D341Med (cell line): ENCODE measurements at places on chromosomes 2 and 18.
A peak's percentile ranks its signal among the peaks of the same experiment; 100 is the strongest.

DNA sequence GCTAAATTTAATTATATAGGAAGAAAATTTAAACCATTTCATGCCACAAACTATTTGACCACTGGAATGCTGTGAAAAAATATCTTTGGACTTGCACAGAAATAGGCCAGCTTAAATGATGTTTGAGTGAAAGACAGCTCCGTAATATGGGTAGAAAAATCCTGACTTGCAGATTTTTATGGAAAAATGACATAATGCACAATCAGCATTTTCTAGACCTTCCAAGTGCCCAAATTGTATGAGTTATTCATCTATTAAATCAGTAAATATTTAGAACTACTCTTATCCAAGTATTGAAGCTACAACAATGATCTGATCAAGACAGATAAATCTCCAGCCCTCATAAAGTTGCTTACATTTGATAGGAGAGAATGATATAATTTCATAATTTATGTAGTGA, 691.1 kb upstream of the DDX18 start:
- DNase-seq, result no peak

DNA sequence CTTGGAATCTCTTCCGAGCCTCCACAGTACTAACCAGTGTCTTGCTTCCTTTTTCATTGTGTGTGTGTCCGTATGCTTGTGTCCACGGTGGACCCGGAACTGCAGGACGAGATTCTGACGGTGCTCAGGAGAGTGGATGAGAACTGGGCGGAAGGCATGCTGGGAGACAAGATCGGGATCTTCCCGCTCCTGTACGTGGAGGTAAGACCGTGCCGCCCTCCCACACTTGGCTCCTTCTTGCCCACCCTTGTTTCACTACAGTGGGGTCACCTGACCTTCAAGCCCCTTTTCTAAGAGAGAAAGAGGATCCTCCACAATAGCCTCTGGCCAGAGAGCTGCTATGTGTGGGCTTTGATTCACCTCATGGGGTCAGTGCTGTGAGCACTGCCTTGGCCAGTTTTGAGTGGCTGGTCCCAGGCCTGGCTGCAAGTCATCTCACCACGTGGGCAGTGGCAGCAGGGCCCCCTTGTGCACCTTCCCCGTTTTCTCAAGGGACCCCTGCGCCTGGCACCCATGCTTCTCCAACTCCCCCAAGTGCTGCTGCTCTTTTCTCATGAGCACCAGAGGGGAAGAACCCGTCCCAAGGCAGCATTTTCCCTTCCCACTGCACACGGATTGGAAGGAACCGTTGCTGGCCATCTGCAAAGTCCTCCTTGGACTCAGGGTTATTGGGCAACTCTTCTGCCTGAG, 242.1 kb downstream of the SEPTIN10 start:
- no peak for DNase-seq

DNA sequence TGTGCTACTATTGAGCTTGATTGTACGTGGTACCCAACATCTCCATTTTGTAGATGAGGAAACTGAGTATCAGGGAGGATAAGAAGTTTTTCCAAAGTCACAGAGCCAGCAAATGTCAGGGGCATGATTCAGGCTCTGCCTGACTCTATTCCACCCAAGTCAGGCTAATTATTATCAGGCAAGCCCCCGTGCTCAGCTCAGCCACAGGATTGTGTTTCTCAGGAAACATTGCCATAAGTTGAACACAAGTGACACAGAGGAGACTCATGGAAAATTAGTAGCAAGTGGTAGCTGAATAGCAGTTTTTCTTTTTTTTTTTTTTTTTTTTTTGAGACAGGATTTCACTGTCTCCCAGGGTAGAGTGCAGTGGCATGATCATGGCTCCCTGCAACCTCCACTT, 260.5 kb downstream of the C1D start:
- no peak for DNase-seq

DNA sequence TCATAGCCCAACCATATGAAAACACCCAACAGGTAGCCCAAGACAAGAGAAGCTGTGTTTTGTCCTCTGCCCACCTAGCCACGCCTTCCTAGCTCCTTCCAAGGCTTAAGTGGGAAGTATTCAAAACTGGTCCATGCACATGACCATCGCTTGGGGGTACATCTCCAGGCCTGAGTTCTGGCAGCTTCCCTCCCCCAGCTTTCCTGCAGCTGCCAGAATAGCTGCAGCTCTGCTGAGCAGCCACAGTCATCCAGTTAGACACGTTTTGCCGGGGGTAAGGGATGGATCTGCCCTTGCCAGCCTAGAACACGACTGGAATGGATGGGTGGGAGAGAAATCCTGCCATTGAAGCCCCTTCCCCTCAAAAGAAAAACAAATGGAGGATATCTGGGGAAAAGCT, 166.8 kb downstream of the NRP2 start:
- DNase-seq, result no peak

DNA sequence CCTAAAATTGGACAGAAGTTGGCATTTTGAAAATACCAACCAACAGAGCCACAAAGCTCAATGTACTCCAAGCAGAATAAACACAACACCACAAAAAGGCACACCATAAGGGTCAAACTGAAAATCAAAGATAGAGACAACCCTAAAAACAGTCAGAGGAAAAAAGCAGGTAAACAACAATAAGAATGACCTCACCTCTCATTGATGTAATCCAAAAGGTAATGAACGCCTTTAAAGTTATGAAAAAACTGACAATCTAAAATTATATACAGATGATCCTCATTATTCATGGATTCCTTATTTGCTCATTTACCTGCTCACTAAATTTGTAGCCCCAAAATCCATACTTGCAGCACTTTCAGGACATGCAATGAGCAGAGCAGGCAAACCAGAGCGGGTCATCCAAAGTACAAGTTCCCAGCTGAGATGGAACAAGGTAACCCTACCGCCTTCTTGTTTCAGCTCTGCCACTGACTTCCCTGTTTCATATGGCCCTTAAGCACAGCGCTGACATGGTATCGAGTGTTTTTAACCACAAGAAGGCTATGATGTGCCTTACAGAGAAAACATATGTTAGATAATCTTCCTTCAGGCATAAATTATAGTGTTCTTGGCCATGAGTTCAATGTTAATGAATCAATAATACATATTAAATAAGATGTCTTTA, 17.0 kb downstream of the RTN4 start:
- no peak for DNase-seq

DNA sequence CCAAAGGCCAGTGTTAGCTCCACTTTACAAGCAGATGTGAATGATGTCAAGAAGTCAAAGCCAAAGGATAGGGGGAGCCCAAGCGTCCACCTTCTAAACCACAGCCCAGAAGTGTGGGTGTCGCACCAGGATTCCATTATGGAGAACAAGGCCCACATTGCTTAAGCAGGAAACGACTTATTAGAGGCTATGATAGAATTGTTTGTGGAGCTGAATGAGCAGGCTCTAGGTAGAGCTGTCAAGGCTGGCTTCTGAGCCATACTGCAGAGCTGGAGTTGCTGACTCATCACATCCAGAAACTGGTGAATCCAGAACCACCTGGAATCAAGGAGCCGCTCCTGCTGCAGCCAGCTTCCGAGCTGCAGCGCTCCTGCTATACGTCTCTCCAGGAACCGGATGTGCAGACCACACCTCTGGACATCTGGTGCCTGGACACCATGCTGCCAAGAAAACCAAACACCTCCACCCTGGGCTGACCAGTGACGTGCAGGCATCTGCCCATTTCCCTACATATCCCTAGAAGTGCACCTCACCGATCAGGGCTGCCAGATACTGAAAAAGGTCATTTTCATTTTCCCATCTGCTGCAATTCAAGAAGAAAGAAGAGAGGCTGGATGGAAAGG, 6.2 kb upstream of the TWIST2 start:
- DNase-seq, result no peak

DNA sequence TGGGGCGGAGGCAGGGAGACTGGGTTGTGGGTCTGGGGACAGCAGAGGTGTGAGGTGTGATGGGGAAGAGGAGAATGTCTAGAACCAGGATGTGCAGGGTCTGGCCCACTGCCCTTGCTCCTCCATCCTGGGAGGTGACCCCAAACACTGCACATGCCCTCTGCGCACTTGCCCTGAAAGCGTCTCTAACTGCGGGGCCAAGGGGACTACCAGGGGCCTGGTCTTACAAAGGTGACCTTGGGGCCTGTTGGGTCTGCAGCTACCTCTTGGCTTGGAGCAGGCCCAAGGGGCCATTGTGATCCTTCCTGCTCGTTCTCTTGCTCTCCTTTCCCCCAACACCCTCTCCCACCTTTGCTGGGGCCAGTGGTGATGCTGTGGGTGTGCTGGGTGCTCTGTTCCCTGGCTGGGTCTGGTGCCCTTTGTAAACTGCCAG, 48.0 kb upstream of the FAHD2A start:
- no peak for DNase-seq

DNA sequence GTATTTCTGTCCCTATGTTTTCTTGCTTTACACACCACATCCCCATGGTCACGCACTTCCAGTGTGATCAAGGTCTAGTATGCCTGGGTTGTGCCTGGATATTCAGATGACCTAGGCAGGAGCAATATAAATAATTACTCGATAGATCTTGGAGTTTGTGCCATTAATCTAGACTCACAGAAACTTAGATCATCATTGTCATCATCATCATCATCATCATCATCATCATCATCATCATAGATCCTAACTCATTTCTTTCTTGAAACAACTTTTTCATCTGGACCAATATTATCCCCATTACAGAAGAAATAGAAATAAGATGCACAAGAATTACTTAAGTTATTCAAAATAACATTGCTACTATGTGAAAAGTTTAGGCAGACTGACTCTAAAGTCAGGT, 130.3 kb upstream of the LRRTM4 start:
- DNase-seq, result no peak

DNA sequence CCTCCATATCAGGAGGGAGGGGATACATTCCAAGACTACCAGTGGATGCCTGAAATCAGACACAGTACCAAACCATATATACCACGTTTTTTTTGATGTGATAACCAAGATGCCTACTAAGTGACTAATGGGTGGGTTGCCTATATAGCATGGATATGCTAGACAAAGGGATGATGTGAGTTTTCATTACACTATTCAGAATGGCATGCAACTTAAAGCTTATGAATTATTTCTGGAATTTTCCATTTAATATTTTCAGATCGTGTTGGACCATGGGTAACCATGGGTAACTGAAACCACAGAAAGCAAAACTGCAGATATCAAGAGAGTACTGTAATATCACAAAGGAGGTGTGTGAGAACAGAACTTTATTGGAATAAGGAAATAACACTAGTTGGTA, 39.6 kb upstream of the CRACDL start:
- DNase-seq, result no peak

DNA sequence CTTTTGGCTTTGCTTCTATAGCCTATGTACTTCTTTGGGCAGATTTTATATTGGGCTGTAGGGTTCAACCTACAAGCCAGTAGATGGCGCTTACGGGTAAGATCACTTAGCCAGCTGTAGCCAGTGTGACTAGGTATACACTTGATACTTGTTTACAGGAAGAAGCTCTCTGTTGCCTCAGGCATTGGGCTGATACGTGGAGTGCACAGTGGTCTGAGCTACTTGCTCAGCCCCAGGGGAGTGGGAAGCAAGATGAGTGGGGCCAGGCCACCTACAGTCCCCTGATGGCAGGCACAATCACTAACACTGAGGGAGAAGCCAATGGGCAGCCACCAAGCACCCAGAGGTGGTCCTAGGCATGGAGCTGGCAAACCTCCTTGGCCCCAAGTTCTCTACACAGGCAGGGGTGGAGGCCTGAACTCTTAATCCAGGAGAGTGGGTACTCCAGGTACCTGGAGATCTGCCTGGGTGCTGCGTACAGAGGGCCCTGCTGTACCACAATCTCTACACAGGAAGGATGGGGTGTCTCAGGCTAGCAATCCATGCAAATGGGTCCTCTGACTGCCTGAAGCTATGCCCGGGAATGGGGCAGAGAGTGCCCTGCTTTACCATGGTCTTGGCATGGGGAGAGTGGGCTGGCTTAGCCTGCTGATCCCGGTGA, 122.2 kb downstream of the NCOA1 start:
- peak; percentile 30 for DNase-seq

DNA sequence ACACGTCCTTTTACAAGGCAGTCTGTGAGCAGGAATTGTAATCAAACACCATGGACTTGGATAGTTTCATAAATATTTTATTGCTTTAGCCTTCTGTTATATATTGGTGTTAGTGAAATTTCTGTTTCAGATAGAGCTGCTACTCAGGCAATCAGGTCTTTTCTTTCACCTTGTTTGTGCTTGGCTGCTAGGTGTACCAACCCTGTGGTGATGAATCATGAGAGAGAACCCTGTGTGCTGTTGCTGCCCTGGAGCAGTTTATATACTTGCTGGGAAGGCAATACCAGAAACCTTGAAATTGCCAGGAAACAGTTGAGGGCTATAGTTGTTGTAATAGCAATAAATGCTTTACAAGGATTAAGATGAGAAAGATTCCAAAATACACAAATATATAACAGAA, 84.5 kb downstream of the FSHR start:
- DNase-seq, result no peak

GRCh38 chr18:23442958-23443357, 10.1 kb upstream of the RIOK3 start:
- no peak for DNase-seq

- no peak for DNase-seq
Observed at GRCh38 chr2:41910126-41910525, 137.7 kb upstream of the PKDCC start.

- no peak for DNase-seq
Observed at GRCh38 chr2:32735348-32735747, 107.5 kb downstream of the TTC27 start.

DNA sequence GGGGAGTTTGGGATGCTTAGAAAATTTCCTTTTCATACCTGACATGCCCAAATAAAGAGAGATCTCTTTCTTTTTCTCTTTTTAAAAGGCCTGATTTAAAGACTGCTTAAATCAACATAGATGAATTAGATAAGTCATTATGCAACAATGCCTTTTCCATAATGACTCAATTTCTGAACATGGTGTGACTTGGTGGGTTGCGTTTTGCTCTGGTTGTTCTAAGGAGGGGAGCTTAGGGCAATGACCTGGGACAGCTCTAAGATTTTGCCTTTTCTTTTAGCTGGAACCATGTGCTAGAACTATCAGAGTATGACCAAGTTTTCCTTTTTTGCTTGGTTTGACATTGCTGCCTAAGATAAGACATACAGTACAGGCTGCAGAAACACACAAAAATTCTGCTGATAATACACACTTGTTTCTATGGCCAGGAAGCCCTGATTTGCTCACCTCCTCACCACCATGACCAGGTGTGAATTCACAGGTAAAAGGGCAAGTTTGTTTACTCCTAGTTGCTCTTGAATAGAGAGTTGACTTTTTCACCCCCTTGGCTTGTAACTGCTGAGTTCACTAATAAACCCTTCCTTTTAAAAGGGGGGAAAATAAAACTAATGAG, 58.1 kb upstream of the IL1RL1 start:
- no peak for DNase-seq
